ENCODE measurements at places on chromosomes 1 and 21.
A peak's percentile ranks its signal among the peaks of the same experiment; 100 is the strongest.

- DNase-seq = no peak
Measured at GRCh38 chr1:2510366-2511155, 15.8 kb downstream of the PANK4 start.

DNA sequence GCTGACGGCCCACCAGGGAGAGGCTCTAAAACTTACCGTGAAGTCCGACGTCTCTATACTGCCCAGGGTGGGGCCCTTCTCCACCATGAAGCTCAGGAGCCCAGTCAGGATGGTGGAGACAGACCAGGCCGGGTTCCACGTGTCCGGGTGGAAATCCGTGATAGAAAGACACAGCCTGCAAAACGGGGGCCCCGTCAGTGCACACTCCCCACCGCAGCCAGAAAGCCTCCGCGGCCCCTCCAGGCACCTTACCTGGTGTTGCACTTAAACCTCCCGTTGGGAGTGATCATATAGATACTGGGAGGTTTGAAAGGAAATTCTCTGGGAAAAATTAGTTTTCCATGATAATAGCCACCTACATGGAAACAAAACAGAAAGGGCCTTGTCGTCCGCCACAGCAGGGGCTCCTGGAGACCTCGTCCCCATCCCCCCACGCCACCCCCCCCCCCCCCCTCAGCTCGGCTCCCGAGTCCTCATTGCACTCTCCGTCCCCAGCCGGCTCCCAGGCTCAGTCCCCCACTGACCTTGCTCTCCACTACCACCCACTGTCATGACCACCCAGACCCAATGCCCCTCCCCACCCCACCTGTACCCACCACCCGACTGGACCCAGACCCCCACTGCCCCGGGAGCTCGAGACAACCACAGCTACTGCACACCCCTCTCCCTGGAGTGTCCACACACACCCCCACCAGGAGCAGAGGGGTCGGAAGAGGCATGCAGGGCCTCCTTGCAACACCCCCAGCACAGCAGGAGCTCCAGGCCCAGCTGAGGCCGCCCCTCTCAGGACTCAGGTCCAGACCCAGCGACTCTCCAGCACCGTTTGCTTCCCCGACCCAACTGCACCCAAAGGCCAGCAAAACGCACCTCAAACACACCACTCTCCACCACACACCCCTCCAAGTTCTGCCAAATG is 10.7 kb upstream of the C1QTNF12 start:
- no peak for DNase-seq

GRCh38 chr1:200925831-200926230 is 31.1 kb downstream of the INAVA start:
- no peak for DNase-seq

DNA sequence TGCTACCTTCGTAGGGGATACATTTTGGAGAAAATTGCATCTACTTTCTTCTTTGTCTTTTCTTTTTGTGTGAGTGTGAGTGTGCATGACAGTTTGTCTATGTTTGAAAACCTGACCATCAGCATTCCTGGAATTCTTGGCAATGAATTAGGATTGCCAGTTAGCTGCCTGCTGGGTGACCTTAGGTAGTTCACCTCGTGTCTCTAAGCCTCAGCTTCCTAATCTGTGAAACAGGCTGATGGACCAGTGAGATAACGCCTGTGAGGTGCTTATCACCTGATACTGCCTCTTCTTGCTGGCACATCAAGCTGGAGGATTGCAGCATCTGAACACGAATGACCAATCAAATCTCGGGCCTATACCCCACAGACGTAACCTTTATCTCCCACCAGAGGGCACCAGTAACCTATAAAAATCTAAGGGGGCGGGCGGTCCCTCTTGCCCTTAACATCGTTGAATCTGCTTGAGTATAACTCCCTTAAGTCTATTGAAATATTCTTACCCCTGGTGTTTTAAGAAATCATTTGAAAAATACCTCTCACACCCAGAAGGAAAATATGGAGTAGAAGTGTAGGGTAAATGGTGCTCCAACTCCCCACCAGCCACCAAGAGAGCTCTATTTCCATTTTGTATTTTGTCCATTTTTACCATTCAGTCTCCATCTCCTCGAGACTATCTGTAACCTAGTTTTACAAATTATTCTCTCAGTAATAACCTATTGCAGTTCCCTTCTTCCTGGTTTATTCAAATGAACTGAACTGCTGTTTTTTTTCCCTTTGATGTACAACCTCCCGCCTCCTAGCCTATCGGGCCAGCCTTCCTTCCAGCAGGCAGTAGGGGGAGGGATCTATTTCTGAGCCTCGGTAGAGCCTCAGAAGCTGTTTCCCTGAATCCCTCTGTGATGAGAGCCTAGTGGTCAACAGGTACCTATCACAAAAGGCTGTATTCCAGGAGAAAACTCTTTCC is 49.7 kb downstream of the MDM4 start:
- DNase-seq = no peak

GRCh38 chr1:94036730-94037129 is 84.2 kb downstream of the ABCA4 start:
- DNase-seq = no peak

DNA sequence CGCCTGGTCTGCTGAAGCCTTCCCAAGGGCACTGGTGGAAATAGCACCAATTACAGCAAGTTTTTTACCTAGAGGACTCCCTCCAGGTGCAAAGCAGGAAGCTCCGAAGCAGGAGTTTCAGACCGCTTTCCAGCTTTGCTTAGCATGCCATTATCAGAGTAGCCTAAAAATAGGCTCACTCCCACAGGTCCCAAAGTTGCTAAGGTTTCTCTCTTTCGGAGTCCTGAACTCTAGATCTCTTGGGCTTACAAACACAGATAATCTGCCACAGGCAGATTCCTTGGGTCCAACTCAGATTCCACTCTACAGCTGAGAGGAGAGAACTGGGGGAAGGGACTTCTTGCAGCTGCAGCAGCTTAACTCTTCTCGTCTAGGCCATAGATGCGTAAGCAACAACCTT is 22.5 kb downstream of the ZMYND12 start:
- no peak for DNase-seq

DNA sequence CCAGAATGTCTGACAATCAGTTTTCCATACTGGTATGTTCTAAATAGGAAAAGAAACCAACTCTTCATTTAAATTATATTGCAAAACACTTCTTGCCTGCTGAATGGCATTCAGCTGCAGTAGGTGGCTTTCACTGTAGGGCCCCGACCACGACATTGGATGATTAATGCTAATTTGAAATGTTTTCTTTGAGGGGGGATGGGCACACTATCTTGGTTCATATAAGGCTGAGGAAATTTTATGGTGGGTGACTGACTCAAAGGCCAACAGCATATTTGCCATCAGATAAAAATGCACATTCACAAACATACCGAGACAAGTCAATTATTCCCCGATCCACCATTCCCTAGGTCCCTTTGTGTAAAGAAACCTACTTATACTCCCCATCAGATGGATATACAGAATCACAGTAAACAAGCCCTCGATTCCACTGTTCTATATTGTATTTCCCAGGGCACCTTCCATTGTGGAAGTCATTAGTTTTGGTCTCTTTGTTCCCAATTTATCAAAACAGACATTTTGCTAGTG is 464.2 kb upstream of the DAB1 start:
- no peak for DNase-seq

DNA sequence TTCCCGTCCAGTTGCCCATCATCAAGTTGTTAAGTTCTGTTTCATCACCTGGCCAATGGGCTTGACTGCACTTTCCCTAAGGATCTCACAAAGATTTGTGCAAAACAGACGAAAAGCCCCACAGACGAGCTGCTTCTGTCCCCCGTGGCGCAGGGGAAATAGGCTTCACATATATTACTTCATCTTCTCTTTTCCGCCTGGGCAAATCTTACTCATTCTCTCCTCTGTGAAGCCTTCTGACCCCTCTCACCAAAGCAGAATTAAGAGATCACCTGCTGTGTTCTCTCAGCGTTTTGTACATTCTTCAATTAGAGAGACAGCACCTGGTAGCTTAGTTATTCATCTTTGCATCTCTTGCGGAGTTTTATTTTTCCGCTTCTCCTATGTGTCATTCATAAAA is 129.8 kb downstream of the IGSF21 start:
- DNase-seq = no peak

DNA sequence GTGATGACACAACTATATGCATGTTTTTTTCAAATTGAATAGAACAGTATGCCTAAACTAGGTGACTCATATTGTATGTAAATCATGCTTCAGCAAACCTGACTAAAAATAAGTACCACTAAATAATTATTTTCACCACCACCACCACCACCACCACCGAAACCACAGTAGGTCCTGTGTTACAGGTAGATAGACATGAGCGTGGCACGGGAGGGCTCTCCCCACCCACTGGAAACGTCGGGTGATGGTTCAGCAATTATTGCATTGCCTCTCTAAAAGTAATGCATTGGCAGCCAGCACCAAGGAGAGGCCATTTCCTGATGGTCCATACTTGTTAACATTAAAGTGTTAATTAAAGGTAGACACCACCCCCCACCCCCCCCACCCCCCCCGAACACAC is 297.0 kb upstream of the NCAM2 start:
- DNase-seq = no peak

DNA sequence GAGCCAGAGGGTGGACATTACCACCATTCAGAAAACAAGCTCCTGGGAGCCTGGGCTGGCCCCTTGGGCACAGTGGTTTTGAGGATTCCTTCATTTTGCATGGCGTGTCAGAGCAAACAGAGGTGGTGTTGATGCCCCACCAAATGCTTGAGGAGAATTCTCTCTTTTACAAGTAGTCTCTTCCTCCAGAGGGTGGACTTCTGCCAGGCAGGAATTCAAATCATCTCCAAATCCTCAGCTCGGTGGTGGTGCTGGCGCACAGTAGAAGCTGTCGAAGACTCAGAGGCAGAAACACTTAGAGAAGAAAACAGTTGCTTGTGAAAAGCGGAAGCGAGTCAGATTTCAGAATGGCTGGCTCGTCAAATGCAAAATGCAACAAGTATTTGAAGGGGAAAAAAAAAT is 3.4 kb upstream of the CHI3L1 start:
- no peak for DNase-seq

GRCh38 chr1:11320153-11320936 is 47.3 kb downstream of the UBIAD1 start:
- DNase-seq = no peak

GRCh38 chr1:172885971-172886370 is 164.8 kb downstream of the TNFSF18 start:
- DNase-seq = no peak

DNA sequence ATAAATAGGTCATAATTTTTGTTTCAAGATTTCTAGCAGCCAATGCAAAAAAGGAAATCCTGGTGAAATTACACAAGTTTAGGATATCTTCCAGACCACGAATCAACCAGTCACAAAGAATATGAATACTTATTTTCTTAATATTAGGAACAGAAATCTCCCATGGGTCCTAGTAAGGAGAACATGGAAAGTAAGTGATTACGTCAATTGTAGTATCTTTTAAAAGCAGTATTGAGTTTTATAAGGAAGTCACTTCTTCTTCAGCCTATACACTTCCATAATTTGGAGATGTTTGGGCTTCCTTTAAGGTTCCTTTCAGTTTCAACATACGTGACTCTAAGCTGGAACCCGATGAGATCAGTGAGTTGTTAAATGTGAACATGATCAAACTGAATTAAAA is 534.5 kb downstream of the USP25 start:
- DNase-seq = no peak

DNA sequence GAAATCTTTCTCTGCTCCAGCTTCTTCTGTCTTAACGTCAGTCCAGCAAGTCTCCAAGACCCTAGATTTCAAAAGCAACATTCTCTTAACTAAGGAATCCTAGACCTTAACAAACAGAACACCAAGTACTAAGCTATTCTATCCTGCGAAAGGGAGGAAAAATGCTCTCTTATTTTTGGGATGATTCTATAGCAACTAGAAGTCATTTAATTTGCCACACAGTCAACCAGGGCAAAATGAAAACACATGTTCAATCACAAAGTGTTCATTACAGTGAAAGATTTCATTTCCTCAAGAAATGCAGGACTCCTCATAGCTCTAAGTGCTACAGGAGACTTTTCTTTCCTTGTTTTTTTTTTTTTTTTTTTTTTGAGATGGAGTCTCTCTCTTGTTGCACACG is 36.2 kb upstream of the DOCK7 start:
- DNase-seq = no peak

- DNase-seq = peak; percentile 79
Measured at GRCh38 chr1:206461602-206462455, 8.4 kb upstream of the IKBKE start.

DNA sequence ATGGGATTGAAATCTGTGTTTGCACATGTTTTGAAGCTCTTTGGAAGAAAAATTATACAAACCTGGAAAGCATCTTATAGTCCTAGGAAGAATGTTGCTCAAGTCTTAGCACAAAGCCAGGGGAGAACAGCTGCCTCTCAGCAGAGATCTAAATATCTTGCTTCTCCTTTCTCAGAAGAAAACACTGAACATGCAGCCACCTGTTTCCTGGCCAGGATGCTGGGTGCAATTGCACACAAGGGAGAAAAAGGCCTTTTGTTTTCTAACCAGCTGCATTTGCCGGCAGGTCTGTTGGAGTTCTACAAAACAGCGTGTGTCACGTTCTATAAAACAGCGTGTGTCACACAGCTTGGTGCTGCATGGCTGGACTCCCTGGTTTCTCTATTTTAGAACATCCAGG is 259.6 kb upstream of the PLD5 start:
- no peak for DNase-seq

DNA sequence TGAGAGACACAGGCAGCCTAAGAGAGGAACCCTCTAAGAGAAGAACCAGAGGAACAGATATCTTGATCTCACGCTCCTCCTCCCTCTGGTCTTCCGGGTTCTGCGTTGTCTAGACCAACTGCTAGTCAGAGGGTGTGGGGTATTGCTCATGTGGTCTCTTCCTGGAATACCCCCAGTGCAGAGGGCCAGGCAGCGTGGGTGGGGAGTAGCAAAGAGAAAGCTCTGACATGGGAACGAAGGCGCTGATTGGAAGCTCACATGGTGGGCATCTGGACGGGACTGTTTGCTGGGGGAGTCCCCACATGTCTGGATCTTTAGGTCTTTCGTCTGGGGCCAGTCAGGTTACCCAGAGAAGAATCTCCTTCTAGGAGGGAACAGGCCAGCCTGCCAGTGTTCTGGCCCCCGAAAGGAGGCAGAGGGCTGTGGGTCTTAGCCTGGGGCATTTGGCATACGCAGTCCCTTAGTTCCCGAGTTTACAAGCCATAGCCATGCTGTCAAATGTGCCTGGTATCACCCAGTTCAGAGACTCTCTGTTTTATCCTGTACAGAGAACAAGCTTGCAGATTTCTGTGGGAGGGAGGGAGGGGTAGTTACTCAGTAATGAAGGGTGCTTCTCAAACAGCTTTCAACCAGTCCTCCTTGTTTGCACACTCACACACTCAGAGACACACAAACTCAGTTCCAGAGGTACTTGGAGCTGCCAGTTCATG is 18.3 kb upstream of the IL6R start:
- DNase-seq = no peak

- DNase-seq = no peak
Measured at GRCh38 chr1:177996957-177997356, 27.1 kb upstream of the SEC16B start.

DNA sequence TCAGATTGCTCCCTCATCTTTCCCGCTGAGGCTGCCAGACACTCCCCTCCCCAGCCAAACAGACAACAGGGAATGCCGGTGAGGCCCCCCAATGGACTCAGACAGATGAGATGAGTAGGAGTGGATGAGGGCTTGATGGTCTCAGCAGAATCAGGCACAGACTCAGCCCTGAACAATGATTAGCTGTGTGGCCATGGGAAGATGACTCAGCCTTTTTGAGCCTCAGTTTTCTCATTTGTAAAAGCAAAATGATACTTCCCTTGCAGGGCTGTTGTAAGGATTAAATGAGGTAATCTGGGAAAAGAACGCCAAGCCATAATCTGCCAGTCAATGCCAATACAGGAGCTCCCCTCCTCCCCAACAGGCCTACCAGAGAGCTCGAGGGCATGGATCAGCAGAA is 12.4 kb downstream of the C1orf198 start:
- no peak for DNase-seq

GRCh38 chr1:155167166-155168104 is 5.7 kb downstream of the KRTCAP2 start:
- DNase-seq = peak; percentile 97
